ENCODE measurements at places on chromosomes 5 and 9.
A peak's percentile ranks its signal among the peaks of the same experiment; 100 is the strongest.

- DNase-seq: peak; percentile 3
Observed at GRCh38 chr5:175853573-175854230, 17.7 kb upstream of the CPLX2 start.

DNA sequence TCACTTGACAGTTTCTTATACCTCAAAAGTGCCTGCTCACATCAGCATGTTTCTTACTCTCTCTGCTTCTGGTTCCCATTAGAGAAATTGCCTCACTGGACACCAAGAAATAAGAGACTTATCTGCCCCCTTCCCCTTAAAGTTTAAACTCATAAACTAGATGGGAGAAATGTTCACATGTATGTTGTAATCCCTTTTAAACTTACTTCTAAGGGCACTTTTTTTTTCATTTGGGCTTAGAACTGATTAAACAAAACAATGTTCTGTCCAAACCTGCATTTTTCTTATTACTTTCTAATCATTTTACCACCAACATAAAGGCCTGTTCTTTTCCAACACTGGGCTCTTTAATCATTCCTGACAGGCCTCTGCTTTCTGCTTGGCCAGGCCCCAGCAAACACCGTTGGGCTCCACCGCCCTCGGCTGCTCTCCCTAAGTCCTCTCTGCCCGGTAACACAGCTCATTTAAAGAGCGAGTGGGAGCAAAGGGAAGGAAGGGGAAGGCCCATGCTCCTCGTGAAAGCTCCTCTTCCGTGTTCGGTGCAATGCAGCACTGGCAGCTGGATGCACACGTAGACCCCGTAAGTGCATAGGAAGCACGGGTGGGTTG is 53.4 kb downstream of the ROR2 start:
- DNase-seq: no peak

GRCh38 chr9:82706786-82707185 is 356.2 kb downstream of the RASEF start:
- no peak for DNase-seq

GRCh38 chr9:132287256-132287760 is 67.5 kb downstream of the SETX start:
- no peak for DNase-seq

DNA sequence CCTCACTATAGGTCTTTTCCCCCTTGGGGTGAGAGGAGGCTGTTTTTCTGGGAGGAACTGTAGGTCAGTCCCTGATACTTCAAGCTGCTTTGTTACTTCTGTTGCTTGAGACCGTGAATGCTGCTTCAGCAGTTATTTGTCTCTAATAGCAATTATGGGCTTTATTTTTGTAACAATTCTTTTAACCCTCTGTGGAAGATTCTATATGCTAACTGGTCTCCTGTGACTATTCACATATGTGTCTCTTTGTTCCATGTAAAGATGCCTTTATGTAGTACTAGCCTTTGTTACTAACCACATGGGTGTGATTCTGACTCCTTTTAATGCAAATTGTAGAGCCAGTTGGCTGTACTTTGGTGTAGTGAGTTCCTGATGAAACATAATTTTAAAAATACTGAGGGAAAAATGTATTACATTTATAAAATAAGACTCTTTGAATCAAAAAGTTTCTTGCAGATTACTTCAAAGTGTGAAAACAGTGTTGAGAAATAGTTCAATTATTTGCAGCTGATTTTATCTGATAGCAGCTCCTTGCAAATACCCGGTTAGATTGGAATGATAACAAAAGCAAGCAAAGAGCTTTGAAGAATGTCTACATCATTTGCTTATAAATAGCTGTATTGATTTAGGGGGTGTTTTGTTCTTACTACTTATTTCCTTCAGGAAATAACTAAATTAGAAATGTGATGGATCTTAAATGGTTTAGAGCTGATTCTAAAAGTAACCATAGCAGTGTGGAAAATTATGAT is 46.6 kb downstream of the ANGPTL2 start:
- DNase-seq: no peak

DNA sequence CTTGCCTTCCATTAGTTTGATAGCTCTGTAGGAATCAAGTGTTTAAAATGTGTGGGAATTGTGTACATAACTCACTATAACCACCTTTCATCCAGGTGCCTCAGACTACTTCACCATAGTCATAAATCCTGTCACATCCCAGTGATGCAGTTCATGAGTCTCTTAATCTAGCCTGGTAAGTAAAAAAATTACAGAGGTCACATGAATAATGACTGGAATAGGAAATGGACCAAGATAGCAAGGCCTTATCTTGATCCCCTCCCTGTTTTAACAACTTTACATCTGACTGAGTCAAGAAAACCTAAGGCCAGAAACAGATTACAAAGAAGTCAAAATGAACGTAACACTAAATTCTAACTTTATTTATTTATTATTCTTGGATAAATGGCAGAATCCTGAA is 1.5 kb upstream of the RNF145 start:
- no peak for DNase-seq

DNA sequence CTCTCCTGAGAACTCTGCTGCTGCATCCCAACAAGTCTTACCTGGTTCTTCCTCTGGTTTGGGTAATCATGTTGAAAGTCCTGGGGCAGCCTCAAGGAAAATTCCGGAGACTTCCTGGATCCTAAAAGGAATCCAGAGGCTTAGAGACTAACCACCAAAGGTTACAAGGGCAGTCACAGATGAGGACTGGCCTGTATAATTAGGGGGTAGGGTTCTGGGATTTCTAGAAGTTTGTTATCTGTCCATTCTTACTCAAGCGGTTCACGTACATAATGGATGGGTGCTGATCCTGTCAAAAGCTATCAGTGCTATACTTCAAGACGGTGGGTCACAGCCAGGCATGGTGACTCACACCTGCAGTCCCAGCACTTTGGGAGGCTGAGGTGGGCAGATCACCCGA is 51.4 kb upstream of the EPB41L4B start:
- DNase-seq: no peak

GRCh38 chr9:93829271-93830011 is 125.7 kb downstream of the BARX1 start:
- no peak for DNase-seq

DNA sequence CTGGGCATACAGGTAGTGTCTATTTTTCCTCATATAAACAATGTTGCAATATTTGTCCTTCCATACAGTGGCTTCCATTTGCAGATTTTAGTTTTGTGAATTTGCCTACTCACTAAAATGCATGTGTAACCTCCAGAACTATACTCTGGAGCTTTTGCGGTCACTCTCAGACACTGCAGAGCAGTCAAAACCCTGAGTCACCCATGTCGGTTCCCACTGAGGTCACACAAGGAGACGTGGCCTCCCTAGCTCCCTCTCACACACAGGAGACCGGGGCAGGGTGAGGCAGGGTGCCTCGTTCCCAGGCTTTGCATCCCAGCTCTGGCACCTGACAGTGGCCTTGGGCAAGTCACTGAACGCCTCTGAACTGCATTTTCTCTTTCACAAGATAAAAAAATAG is 55.5 kb upstream of the ZNF354A start:
- DNase-seq: no peak

DNA sequence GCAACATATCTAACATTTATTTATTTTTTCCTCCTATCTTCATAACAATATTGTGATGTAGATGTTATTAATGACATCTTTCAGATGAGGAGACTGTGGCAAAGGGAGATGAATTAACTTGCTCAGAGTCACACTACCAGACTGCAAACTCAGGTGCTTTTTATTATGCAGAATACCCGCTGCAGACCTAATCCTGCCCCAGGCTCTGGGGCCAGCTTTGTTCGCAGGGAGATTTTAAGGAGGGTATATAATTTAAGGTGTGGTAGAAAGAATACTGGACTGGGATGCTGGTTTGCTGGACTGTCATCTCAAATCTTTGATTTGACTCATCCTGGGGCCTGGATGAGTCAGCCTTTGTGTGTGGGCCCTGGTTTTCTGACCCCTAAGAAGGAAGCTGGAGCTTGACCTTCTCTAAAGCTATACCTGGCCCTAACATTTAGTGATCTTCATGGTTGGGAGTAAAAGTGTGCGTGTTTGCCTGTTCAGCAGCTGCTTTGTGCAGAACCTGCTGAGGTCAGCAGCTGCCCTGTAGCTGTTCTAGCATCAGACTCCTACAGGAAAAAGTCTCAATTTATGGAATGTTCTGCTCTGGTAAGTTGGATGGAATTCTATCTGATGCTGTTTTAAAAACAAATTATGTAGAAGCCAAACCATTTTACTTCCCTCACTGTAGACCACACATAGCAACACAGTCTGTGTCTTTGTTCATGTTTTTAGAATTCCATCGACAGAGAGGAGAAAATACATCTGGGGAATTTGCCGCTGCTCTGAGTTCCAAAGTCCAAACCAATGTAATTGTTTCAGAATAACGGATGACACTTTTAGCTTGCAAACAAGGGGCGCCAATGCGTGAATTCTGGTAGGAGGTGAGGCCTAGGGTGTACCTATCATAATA is 4.5 kb downstream of the SLC36A1 start:
- no peak for DNase-seq

DNA sequence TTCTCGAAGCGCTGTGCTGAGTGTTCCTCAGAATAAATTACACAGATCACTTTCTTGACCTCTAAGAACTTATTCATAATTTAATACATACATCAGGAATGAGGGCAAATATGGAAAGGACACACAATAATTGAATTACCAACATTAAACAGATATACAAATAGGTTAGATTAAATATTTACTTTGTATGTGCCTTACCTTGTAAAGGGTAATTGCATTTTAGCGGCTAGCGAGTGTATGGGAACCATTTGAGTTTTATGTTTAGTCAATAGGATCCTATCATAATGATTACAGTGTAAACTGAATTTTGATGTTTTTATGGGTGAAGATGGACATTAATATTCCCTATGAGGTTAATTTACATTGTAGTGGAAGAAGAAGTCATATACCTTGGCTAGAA is 1187.1 kb upstream of the WWC1 start:
- DNase-seq: no peak

DNA sequence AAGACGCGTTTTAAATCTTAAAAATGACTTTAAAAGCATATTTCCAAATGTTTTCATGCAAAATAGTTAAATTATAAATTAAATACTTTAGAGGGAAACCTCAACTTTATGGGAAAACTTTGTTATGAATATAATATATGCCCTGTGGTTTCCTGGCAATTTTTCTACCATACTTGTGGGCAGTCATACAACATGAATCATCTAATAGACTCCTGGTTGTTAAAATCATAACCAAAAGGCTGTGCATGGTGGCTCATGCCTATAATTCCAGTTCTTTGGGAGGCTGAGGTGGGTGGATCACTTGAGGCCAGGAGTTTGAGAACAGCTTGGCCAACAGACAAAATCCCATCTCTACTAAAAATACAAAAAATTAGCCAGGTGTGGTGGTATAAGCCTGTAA is 18.2 kb downstream of the ATP10B start:
- no peak for DNase-seq

GRCh38 chr5:106172681-106173532 is 1497.8 kb downstream of the EFNA5 start:
- no peak for DNase-seq

DNA sequence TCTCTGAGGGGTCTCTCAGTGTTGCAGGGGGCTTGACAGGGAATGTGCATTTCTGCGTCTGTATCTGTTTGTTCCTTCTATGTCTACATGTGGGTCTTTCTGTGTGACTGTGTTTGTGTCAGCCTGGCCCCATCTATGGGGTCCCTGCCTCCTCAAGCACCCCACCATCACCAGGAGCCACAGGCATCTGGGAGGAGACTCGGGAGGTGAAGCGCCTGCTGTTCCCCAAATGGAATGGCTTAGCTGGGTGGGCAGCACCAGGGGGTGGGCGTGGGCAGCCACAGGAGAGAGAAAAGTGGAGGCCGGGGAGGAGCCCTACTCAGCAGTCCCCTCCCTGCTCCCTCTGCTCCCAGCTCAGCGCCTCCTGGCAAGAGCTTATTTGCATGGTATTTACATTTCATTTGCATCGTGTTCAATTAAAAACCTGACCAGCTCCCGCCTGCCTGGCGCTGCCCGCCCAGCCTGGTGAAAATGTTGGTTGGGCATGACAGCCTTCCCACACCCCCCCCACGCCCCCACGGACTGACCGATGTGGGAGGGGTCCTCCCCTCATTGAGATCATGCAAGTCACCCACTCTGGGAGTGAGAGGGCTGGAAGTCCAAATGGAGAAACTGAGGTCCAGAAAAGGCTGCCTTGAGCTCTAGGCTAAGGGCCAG is 50.5 kb downstream of the CXXC5 start:
- no peak for DNase-seq

- DNase-seq: peak; percentile 52
Observed at GRCh38 chr5:91382530-91383026, 539 bp downstream of the ARRDC3 start.

GRCh38 chr9:27672718-27673117 is 99.4 kb upstream of the C9orf72 start:
- no peak for DNase-seq

- no peak for DNase-seq
Observed at GRCh38 chr5:14720236-14720923, 55.9 kb downstream of the OTULIN start.

DNA sequence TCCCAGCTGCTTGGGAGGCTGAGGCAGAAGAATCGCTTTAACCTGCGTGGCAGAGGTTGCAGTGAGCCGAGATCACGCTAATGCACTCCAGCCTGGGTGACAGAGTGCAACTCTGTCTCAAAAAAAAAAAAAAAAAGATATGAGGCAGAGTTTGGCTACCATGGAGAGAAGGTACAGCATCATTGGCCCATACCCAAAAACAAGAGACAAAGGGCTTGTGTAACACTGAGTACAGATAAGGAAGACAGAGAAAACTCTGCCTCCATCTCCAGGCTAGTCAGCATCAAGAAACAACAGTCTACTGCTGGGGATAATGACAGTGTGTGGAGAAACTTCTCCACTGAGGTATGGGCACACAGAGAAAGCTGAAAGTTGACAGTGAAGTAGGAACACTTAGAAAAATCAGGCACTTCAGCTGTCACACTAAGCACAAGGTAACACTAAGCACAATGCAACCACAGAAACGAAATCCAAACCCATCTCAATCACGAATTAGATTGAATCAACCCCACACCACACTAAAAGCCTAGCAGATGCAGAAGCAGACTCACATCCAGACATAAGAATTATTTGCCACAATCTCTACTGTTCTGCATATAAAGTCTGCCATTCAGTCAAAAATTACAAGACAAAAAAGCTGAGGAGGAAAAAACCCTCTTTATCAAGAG is 10.5 kb downstream of the PJA2 start:
- DNase-seq: no peak

DNA sequence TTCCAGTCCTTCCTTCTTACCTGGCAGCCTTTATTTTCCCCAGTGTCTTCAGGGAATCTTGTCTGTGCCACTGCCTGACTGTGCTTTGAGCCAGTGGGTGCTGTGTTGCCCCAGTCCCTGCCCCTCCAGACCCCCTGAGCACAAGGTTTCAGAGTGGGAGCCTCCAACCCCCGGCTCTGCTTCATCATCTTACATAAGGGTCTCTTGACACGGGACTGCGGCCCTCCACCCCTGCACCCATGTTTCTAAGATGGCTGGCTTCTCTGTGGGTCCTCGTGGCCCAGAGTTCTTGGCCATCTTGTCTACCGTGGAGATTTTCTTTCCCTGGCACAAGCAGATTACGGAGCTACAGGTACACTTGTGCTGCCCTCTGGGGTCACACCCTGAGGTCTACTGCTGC is 194.1 kb downstream of the CACNA1B start:
- no peak for DNase-seq
